ENCODE measurements at places on chromosomes 1 and 21.

DNA sequence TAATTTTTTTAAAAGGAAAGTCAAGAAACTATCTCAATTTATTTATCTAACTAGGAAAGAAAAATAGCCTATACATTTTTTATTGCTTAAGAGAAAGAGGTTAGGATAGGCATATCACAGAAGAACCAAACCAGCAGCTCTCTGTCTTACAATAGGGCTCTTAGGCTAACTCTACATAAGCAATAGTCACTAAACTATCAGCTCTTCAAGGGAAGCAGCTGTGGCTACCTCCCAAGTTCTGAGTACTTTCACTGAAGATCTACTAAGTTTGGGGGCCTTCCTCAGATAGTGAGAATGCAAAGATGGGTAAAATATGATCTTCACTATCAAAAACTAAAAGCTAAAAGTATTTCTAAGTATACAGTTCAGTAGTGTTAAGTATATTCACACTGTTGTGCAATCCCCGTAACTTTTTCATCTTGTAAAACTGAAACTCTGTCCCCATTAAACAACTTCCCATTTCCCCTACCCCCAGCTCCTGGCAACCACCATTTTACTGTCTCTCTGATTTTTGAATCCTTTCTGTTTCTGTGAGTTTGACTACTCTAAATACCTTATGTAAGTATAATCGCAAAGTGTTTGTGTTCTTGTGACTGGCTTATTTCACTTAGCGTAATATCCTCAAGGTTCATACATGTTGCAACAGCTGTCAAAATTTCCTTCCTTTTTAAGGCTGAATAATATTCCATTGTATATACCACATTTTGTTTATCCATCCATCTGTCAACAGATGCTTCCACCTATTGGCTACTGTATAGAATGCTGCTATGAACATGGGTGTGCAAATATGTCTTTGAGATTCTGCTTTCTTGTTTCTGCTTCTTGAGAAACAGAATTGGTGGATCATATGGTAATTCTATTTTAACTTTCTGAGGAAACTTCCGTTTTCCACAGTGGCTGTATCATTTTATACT lies 73.3 kb downstream of the ACBD6 start:
- DNase-seq: no peak

DNA sequence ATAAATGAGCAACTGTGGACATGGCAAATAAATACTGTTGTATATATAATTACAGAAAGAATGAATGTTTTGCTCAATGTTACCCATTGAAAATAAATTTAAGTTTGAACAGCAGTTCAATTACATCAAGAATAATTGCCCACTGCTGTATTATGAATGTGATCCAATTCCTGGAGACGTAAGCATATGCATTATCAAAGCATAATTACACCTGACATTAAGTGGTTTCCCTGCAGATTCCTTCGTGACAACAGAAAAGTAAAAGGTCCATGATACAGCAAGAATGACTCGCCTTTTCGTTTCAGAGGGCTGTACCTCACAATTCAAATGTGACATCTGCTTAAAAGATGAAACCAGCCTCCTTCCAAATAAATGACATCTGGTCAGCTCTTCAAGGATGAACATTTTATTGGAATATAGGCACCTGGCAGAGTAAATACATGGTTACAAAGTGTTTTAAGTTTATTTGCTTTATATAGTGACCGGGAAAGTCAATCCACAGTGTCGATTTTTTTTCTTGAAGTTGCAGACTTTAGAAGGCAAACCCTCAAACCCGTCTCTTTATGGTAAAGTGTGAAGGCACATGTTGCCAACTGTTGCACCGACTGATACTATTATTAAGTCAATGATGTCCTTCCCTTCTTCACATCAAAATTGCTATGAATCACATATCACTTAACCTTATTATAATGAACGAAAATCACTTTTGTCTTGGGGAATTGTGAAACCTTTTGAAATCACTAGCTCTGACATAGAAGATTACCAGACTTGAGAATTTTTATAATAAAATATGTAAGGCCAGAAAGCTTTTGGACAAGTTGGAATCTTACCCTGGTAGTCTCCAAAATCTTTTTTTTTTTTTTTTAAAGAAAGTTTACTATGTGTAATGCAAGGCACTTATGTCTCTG lies 36.2 kb upstream of the EDEM3 start:
- DNase-seq: no peak

GRCh38 chr1:65497256-65497830 lies 76.9 kb downstream of the LEPR start:
- no peak for DNase-seq

- no peak for DNase-seq
Observed at GRCh38 chr21:45108034-45108790, 33.8 kb downstream of the ADARB1 start.

- no peak for DNase-seq
Observed at GRCh38 chr1:243474136-243474881, 218.5 kb downstream of the SDCCAG8 start.

DNA sequence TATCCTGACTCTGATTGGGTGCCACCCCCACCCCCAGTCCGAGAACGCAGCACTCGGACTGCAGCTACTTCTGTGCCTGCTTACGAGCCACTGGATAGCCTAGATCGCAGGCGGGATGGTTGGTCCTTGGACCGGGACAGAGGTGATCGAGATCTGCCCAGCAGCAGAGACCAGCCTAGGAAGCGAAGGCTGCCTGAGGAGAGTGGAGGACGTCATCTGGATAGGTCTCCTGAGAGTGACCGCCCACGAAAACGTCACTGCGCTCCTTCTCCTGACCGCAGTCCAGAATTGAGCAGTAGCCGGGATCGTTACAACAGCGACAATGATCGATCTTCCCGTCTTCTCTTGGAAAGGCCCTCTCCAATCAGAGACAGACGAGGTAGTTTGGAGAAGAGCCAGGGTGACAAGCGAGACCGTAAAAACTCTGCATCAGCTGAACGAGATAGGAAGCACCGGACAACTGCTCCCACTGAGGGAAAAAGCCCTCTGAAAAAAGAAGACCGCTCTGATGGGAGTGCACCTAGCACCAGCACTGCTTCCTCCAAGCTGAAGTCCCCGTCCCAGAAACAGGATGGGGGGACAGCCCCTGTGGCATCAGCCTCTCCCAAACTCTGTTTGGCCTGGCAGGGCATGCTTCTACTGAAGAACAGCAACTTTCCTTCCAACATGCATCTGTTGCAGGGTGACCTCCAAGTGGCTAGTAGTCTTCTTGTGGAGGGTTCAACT lies 2.1 kb downstream of the RBM15 start:
- DNase-seq: no peak

DNA sequence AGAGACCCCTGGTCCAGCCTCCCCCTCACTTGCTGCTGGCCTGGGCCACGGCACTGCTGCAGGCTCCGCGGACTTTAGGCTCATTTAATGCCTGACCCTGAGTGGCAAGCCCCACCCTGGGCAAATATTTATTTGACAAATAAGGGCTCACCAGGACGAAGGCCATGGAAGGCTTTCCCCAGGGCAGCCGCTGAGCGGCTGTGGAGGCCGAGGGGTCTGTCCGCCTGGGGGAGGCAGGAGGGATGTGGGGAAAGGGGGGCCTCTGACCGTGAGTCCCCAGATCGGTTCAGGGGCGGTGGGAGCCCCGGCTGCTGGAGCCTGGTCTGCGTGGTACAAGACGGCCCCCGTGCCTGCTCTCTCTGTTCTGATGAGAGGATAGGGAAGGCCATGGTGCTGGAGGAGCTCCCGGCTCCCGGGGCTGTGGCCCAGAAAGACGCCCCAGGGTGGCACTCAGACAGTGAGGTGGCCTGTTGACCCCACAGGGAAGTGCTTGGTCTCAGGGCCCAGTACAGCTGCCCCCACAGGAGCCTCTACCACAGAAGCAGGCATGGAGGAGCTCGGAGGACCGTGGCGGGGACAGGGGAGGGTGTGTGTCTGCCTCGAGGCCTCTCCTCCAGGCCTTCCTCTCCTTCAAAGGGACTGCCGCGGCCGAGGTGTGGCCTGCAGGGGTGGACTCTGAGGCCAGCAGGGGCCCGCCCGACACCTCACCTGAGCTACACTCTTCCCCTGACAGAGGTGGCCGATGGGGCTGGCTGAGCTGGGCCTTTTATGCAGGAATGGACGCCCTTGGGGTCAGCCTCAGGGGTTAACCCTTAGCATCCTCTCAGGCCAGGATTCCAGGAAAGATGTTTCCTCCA lies 9.1 kb upstream of the C1orf159 start:
- DNase-seq: no peak

GRCh38 chr1:177278626-177279390 lies 108.0 kb downstream of the BRINP2 start:
- DNase-seq: no peak

GRCh38 chr1:116492358-116492811 lies 78.4 kb downstream of the CD58 start:
- DNase-seq: no peak

DNA sequence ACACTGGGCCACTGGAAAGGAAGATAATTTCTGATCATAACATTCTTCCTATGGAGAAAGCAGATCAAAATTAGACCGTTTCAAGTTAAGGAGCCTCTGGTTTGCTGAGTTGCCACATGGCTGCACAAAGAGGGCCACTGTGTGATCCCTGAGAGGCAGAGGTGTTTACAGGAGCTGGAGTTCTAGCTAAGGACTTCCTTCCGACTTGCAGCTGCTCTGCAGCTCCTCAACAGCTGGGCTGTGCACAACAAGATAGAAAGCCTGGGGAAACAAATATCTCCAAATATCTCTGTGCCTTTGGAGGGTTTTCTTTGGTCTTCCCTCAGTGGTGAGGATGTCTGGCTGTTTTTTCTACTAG lies 26.8 kb downstream of the GADD45A start:
- no peak for DNase-seq

DNA sequence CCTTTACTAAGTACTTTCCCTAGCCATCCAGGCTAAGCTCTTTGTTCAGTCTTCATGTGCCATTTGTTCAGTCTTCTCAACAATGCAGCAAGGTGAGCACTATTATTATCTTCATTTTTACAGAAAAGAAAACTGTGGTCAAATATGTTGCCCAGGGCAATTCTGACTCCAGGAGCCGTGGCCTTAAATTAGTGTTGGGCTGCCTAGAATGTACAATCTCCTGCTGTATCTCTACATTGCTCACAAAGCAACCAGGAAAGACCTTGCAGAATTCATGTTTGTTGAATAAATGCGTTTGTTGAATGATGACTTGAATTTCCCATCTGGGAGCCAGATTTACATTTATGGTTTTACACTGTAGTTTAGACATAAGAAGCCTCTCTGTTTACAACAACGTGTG lies 14.2 kb downstream of the CD101 start:
- no peak for DNase-seq

- DNase-seq: no peak
Observed at GRCh38 chr1:195278644-195279043, 1329.6 kb downstream of the KCNT2 start.

Measured in NT2/D1 (cell line).